HAP-1 (cell line): ENCODE measurements at places on chromosomes 12 and 14.

DNA sequence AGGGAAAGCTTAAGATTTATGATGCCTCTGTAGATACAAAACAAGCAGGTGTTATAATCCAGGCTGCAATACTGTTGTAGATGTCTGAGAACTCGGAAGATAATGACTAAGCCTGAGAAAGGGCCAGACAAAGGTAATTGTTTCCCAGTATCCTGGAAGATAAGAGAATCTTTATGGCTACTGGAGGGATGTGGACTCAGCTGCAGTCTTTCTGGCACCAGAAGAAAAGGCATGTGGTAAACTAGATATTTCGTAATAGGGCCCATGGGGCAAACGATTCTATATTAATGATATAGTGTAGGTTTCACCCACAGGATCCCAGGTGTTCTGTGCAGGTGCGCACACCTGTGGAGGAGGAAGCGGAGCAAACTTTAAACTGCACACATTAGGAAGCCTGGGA, 9.2 kb upstream of the APOLD1 start:
- no peak for DNase-seq

- no peak for DNase-seq
These were observed 22.6 kb upstream of the TRAF3 start for GRCh38 chr14:102754370-102755262.

GRCh38 chr14:64763085-64763782, 59.0 kb downstream of the PLEKHG3 start:
- DNase-seq, result no peak

- DNase-seq, result no peak
These were observed 106.9 kb upstream of the TMEM233 start for GRCh38 chr12:119486599-119487154.

- no peak for DNase-seq
These were observed 4.1 kb downstream of the CELA1 start for GRCh38 chr12:51342416-51342815.

- no peak for DNase-seq
These were observed 44.3 kb upstream of the STK38L start for GRCh38 chr12:27199638-27200300.

GRCh38 chr14:37417833-37418232, 177.2 kb downstream of the FOXA1 start:
- no peak for DNase-seq

DNA sequence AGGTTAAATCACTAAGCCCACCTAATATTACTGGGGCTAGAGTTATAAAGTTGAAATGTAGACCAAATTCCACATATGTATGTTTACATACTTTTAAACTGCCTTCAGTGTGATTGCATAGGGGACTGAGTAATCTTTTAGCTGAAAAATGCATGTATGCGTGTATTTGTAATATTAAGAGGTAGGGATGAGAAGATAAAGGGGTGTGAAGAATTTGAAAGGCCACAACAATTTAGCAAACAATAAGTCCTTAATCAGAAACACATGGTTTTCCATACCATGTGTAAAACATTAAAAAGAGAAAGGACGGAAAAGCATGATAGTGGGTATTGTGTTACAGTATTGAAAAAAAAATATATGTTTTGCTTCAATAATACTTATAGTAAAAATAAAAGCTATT, 919.9 kb upstream of the FLRT2 start:
- DNase-seq, result no peak

- DNase-seq, result no peak
These were observed 165.1 kb downstream of the DAD1 start for GRCh38 chr14:22423958-22424357.

GRCh38 chr12:45827974-45828373, 98.5 kb downstream of the ARID2 start:
- DNase-seq, result no peak

GRCh38 chr12:130076752-130077151, 85.5 kb upstream of the FZD10 start:
- no peak for DNase-seq

DNA sequence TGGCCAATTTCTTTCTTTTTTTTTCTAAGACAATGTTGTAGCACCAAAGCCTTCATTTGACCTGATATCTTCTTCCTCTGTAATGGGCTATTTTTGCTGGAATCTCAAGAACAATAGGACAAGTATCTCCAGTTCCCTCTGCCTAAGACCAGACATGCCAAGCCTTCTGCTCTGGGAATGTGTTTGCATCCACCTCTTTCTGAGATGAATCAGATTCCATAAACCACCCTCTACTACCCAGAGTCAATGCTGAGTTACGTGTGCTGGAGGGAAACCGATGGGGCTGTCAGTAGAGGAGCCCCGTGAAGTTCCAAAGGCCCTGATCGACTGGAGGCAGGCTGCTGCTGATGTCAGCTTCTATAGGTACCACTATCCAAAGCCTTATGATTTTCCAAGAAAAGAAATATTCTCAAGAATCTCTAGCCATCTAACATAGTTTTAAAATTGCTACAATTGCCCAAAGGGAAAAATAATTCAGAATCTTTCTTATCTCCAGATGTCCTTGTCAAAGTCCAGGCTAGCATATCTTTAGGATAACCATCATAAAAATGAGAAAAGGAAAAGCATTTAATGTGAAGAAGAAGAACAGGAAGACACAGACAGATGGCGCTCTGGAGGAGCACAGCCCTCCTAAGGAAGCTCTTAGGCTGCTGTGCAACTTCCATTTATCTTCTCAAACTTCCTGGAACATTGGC, 101.9 kb downstream of the SLC8A3 start:
- DNase-seq, result peak; percentile 18

DNA sequence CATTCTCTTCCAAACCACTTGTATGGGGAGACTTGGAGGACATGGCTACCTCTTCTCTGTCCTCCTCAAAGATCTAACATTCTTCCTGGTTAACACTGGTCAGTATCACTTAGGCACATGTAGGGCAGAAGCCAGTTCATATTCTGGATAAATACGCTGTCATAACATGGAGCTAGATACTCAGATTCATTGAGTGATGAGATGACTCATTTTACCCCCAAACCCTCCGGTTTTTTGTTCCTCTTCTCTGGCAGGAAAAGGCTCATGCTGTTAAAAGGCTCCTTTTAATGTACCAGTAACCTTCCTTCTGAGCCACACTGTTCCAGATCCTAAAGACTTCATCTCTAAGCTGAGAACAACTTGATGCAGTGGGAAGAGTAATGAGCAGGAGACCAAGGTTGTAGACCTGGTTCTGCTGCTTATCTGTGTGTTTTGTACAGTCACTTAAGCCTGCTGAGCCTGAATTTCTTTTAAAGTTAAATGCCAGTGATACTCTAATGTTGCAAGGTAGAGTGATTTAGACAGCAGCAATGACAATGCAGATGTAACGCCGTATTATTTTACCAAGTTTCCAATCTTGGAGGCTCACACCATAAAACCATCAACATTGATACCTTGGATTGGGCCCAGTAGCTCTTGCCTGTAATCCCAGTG, 57.3 kb upstream of the ELK3 start:
- DNase-seq, result no peak

GRCh38 chr12:12294215-12295005, 27.6 kb upstream of the LRP6 start:
- DNase-seq, result no peak

- no peak for DNase-seq
These were observed 134.2 kb downstream of the TGFB3 start for GRCh38 chr14:75847584-75847983.

DNA sequence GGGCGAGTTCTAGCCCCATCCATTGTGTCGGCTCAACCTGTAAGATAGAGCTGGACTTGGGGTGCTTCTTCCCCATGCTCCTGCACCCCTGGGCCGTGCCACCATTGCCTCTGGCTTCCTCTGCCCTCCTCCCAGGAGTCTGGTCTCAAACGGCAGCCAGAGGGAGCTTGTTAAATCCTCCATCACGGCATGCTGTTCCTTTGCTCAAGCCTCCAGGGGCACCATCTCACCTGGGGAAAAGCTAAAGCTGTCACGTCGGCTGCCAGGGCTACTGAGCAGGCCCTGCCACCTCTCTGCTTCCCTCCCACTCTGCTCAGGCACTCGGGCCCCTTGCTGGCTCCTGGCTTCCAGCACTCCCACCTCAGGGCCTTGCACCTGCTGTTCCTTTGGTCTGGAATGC, 140.4 kb downstream of the RBM19 start:
- no peak for DNase-seq

DNA sequence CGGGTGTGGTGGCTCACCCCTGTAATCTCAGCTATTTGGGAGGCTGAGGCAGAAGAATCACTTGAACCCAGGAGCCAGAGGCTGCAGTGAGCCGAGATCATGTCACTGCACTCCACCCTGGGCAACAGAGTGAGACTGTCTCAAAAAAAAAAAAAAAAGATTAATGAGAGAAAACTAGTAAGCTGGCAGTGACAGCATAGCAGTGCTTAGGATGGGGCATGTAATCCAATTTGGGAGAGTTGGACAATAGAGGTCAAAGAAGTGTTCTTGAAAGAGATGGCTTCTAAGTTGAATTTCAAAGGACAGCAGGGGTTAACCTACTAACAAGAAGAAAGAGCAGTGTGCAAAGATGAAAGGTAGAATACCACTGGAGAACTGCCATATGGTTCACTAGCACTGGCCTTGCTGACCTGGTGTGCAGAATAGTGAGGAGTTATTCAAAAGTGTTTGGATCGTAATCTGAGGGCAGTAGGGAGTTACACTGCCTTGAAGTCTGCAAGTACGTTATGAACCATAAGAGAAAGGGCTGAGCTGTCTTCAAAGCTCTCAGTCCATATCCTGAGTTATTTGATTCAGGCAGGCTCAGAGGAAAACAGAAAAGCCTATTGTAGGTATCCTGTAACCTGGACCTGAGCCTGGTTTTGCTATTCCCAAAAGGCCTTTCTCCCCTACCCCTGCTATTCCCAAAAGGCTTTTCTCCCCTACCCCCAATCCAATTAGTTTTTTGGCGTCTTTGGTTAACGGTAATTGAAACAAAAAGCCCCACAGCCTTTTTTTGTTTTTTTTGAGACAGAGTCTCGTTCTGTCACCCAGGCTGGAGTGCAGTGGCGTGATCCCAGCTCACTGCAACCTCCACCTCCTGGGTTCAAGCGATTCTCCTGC, 3.4 kb downstream of the XPOT start:
- no peak for DNase-seq

- DNase-seq, result no peak
These were observed 183.9 kb upstream of the SOX5 start for GRCh38 chr12:24133384-24133783.
